ENCODE measurements at places on chromosomes 16 and 17.

GRCh38 chr16:51540259-51540658, 389.2 kb upstream of the SALL1 start:
- no peak for DNase-seq

- no peak for DNase-seq
Observed at GRCh38 chr16:55906123-55906522, 30.9 kb upstream of the CES5A start.

- no peak for DNase-seq
Observed at GRCh38 chr17:65297384-65297783, 160.2 kb downstream of the RGS9 start.

GRCh38 chr16:780296-780695, 7.9 kb downstream of the RPUSD1 start:
- DNase-seq: no peak

- DNase-seq: no peak
Observed at GRCh38 chr17:46770439-46770817, 48.1 kb downstream of the WNT3 start.

GRCh38 chr17:83128306-83129240, 49.2 kb downstream of the METRNL start:
- DNase-seq: no peak
